Bronchial epithelial cell (primary cell): ENCODE measurements at places on chromosomes 13 and 19.
A peak's percentile ranks its signal among the peaks of the same experiment; 100 is the strongest.

DNA sequence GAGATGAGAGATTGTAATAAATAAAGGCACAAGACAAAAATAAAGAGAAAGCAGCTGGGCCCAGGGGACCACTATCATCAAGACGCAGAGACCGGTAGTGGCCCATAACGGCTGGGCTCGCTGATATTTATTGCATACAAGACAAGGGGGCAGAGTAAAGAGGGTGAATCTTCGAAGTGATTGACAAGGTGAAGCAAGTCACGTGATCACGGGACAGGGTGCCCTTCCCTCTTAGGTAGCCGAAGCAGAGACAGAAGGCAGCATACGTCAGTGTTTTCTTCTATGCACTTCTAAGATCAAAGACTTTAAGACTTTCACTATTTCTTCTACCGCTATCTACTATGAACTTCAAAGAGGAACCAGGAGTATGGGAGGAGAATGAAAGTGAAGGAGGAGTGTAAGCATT is 4.6 kb upstream of the PRKCG start:
- DNase-seq = no peak

DNA sequence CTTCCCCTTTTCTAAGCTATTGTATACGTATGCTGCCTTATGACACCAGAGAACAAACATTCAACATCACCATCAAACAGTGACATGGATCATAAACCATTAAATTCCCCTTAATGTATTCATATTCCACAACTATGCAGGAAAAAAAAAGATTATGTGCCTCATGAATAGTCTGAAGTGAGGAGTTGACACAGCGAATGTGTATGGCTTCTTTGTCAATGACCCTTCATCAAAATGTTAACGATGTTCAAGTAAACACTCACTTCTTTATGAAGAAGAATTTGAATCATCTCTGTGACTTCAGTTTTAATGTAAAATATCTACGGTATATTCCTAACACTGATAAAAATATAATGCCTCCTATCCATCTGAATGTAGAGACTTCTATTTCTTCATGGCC is 44.6 kb downstream of the SMAD9 start:
- DNase-seq = no peak

- no peak for DNase-seq
Observed at GRCh38 chr13:43939086-43939485, 59.4 kb downstream of the LACC1 start.

DNA sequence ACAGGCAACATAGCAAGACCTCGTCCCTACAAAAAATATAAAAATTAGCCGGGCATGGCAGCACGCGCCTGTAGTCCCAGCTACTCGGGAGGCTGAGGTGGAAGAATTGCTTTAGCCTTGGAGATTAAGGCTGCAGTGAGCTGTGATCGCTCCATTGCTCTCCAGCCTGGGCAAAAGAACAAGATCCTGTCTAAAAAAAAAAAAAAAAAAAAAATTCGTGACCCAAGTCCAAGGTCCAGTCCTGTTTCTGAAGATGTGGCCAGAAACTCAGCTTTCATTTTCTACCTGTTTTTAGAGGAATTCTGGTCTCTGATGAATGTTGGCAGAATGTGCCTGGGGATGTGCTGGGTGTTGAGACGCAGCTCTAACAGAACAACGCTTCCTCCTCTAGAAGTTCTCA is 1.9 kb upstream of the PGPEP1 start:
- DNase-seq = no peak

GRCh38 chr19:53545271-53546065 is 7.5 kb downstream of the ZNF331 start:
- DNase-seq = peak; percentile 76

DNA sequence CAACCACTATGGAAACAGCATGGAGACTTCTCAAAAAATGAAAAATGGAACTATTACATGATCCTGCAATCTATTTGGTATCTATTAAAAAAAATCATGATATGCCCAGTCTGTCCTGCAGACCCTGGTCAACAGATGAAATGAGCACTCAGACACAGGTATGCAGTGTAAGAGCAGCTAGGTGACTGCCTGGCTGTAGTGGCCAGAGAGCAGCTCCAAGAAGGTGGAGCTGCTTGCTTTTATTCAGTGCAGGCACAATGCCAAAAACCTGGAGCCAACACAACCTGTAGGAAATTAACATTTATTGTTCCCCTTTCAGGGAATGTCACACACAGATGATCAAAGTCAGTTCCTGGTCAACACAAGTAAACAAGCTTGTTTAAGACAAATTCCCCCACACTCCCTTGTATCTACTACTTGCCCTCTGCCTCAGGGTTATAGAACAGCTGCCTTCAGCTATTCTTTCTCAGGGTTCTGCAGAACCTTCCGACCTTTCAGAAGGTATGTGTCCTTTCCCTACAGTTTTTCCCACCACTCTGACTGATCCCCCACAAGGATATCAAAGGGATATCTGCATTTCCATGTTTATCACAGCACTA is 933.7 kb upstream of the SLITRK5 start:
- no peak for DNase-seq

- DNase-seq = no peak
Observed at GRCh38 chr19:20318616-20319015, 151.6 kb downstream of the ZNF486 start.

- DNase-seq = no peak
Observed at GRCh38 chr13:106361621-106362020, 173.8 kb downstream of the EFNB2 start.

GRCh38 chr13:74288361-74288911 is 154.2 kb upstream of the KLF12 start:
- DNase-seq = peak; percentile 46

GRCh38 chr13:104206450-104207044 is 1140.3 kb upstream of the SLC10A2 start:
- DNase-seq = no peak

DNA sequence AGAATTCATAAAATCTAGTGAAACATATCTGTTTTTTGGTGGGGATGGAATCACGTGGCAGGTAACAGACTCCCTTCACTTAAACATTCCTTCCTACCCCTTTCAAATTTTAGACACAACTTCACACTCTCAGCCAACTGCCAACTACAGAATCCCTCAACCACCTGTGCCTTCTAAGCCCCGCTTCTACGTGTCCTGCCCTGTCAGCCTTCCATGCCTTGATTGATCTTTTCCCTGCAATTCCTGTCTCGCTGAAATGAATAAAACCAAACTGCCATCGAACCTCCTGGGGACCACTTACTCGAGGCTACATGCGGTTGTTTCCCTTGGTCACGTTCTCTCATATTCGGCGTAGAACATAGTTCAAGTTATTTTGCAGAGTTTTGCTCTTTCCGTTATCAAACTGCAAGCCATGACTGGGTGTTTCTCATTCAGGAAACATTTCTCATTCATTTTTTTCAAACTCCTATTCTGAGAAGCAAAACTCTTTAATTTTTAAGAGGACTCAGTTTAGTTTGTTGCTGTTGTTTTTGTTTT is 1.1 kb downstream of the ZNF625 start:
- DNase-seq = no peak

- DNase-seq = no peak
Observed at GRCh38 chr19:15439078-15439799, 10.5 kb downstream of the WIZ start.

GRCh38 chr13:96575423-96576320 is 418.6 kb downstream of the OXGR1 start:
- no peak for DNase-seq

- DNase-seq = no peak
Observed at GRCh38 chr19:39325778-39326665, 5.4 kb upstream of the LRFN1 start.

- peak; percentile 28 for DNase-seq
Observed at GRCh38 chr19:39676004-39676403, 20.3 kb downstream of the LGALS16 start.

DNA sequence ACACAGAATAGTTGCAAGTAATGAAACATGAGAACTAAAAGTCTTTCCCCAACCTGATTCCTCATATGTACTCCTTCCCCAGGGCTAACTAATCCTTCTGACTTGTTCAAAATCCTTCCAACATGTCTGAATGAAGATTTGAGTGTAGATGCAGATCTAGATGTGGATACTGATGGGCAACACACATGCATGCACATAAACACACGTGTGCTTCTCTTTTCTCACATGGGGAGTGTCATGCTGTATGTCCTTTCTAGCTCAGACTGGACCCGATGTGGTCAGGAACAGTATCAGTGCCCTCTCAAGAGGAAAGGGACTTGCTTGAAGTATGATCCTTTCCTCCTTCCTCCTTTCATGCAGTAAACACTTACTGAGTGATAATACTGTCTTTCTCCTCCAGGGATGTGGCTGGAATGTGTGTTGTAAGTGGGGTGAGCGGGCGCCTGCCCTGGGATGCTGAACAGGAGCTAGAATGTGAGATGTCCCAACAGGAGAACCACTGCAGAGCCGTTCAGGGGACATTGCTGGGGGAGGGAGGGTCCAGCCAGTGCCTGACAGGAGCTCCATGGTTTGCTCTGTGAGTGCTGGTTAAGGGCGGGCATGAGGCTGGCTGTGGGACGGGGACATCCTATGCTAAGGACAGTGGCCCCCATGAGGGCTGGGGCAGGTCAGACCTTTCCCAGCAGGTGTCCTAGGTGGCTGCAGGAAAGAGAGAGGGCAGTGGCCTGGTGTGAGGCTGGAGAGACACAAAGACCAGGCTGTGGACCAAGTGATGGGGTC is 146.9 kb downstream of the TEX29 start:
- no peak for DNase-seq

- no peak for DNase-seq
Observed at GRCh38 chr13:19601749-19602725, 31.4 kb upstream of the MPHOSPH8 start.

DNA sequence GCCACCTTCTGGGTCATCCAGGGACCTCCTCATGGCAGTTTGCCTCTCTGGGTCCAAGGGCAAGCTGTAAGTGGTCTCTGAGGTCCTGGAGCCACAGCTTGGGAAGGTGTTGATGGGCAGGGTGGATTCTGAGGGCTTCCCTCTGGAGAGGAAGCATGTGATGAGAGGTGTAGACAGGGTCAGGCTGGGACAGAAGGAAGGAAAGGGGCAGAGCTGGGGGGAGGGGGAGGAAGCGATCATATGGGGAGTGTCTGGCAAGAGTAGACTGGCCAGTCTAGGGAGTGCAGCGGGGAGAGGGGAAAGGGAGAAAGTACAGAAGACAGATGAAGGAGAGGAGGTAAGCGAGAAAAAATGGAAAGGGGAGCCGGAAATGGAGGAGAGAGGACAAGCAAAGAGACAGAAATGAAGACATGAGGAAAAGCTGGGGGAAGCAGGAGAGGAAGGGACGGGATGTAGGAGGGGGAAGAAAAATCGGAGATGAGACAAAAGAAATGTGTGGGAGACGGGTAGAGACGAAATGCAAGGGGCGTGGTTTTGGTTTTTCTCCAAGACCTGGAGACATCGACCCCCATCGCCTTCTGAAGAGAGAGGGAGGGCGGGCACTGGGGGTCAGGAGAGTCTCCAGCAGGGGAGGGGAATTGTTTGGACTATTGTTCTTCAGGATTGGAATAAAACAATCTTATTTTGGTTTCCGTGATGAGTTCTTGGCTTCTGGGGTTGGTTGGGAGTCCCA is 26.6 kb downstream of the ZSWIM9 start:
- no peak for DNase-seq

- no peak for DNase-seq
Observed at GRCh38 chr13:113186061-113186900, 22.2 kb downstream of the PCID2 start.

DNA sequence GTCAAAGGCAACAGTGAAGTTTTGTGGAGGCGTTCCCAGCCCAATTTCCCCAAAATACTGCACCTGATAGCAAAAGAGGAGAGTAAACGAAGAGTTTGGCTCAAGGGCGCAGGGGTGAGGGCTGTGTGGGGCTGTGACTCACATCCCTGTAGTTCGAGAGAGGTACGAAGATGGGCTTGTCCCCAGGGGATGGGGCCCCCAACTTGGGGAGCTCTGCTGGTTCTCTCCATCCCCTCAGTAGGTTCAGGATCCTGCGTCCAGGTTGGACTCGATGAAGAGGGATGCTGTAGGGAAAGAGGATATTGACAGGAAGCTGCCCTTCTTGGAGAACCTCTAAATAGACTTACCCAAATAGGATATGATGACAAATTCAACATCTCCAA is 3.4 kb downstream of the NAPSA start:
- DNase-seq = no peak

- peak; percentile 47 for DNase-seq
Observed at GRCh38 chr19:662207-662961, 630 bp downstream of the RNF126 start.

DNA sequence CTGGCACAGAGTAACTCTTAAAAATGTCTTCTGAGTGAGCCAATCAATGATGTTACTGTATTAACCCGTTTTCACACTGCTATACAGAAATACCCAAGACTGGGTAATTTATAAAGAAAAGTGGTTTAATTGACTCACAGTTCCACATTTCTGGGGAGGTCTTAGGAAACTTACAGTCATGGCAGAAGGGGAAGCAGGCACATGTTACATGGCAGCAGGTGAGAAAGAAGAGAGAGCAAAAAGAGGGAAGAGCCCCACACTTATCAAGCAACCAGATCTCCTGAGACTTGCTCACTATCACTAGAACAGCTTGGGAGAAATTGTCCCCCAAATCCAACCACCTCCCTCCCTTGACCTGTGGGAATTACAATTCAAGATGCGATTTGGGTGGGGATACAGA is 97.6 kb upstream of the MIR17HG start:
- no peak for DNase-seq

GRCh38 chr19:44587963-44588770 is 25.2 kb upstream of the IGSF23 start:
- peak; percentile 93 for DNase-seq

- peak; percentile 50 for DNase-seq
Observed at GRCh38 chr19:44689290-44690130, 9.4 kb upstream of the CEACAM16 start.
